ENCODE measurements at places on chromosomes 5 and 9.

DNA sequence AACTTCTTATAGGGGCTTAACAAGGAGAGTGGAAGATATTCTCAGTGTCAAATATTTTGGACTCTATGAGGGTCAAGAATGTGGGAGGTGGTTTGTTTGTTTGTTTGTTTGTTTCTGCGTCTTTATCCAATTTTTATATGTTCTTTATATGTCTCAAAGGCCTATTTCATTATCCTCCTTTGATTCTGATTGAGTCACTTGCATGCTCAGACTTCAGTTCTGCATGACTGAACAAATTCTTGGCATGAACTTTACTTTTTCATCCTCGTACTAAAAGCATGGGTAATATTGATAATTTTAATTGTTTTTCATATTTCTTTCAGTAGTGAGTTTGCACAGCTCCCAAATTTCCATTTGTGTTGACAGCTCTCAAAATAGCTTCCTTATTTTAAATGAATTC, 19.2 kb upstream of the ERBIN start:
- no peak for DNase-seq

DNA sequence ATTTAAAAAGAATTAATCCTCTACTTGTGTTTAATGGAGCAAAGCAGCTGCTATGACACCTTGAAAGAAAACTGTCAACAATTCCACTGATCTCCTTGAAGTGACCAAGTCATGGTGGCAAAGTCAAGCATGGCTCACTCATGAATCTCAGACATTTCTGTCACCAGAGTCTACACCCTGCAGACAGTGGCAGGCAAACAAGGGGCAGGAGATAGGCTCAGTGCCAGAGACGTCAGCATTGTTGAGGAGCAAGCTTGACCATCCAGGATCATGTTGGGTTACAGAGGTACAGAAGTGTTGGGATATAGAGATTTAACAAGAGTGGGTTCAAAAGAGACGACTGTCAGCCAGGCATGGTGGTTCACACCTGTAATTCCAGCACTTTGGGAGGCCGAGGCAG, 16.1 kb upstream of the VPS13A start:
- no peak for DNase-seq

GRCh38 chr5:27734838-27735237, 696.5 kb upstream of the CDH9 start:
- DNase-seq = no peak

- no peak for DNase-seq
Measured at GRCh38 chr5:139670369-139671095, 22.4 kb downstream of the CXXC5 start.

Data from Ammon's horn (tissue), 1 donor.